ENCODE measurements at places on chromosomes 12 and 14. TPM values are rescaled to one million over a fixed set of nuclear protein-coding genes. Genes with fewer than 3 reads are reported as not detected.

- no peak for DNase-seq
Measured at GRCh38 chr14:99872786-99873440, 79.7 kb downstream of the EML1 start.

DNA sequence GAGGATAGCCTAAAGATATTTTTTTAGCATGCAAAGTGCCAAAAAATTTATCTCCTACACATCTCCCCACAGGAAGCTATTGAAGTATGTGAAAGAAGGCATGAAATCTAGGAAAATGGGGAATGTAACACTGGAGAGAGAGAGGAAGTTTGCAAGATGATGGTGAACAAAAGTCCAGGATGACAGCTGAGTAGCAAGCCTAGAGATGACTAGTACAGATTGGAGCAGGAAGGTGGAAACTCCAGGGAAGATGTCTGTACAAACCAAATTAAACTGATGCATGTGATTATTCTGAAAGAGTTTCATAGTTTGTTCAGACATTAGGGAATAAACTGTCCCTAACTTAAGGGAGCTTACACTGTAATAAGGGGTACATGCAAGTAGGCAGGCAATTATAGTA is 99.3 kb downstream of the RAD51B start:
- no peak for DNase-seq

DNA sequence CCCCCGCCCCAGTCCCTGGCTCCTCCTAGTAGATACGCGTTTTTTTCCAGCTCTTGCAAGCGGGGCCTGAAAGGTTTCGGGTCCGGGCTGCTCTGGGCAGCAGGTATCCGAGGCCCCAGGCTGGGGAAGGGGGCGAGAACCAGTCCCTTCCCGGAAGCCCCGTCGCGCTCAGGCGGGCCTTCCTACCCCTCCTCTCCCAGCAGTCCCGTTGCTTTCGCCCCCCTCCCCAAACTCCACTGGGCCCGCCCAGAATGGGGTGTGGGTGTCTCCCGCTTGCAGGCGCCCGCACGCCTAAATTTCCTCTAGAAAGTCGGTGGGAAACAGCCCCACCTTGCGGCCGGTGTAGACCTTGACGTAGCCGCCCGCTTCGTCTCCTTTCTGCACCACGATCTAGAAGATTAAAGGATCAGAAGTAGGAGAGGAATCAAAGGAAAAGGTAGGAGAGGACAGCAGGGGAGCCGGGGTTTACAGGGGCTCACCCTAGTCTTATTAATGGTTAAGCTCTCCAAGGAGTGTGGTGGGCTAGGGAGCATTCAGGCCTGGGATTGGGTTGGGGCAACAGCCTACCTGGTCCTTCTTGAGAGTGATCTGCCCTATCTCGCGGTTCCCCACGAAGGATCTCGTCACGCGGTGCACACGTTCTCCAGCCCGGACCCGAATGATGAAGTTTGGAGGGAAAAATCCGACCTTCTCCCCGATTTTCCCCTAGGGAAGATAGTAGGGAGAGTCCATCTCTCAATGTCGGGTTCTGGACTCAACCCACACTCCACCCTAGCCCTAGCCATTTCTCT is 7.3 kb downstream of the STAC3 start:
- no peak for DNase-seq

GRCh38 chr14:35380794-35381193 is 23.8 kb downstream of the NFKBIA start:
- DNase-seq, result no peak

The ZDHHC22 gene
- not detected for total RNA-seq

Data from ascending aorta (tissue), 2 donors.